ENCODE measurements at places on chromosomes 1 and 21. TPM values are rescaled to one million over a fixed set of nuclear protein-coding genes. Genes with fewer than 3 reads are reported as not detected.

The PSMA5 gene
- 23.7 TPM for total RNA-seq

The SDC3 gene
- 16.5 TPM for total RNA-seq

The HES4 gene
- total RNA-seq: 34.2 TPM

The NBPF4 gene
- total RNA-seq: not detected

The NBPF8 gene
- total RNA-seq: 15.1 TPM

The SPRR1A gene
- not detected for total RNA-seq

The SPRR2G gene
- not detected for total RNA-seq

The NTMT2 gene
- not detected for total RNA-seq

The ACTA1 gene
- 0.33 TPM for total RNA-seq

Measured in breast epithelium (tissue), 4 donors.